ENCODE measurements at places on chromosomes 4 and X.

GRCh38 chr4:4633431-4633830, 91.6 kb upstream of the STX18 start:
- no peak for DNase-seq

GRCh38 chr4:143406523-143406922, 69.8 kb downstream of the GAB1 start:
- no peak for DNase-seq

DNA sequence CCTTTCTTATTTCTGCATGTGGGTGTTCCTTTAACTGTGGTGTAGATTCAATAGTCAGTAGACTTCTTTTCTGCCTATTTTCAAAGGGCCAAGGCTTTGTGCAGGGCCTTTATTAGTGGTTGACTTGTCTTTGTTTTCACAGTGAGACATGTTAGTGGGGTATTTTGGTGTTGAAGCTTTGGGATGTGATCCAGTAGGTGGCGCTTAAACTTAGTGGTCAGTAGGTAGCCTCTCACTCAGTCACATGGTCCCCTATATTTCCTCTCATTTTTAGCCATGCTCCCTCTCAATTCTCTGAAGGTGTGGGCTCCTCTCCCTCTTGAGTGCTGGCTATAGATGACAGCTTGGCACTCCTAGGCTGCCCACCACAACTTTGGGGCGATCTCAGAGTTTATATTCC, 23.4 kb upstream of the SLC10A7 start:
- no peak for DNase-seq

GRCh38 chrX:17020356-17020755, 73.9 kb downstream of the REPS2 start:
- no peak for DNase-seq

DNA sequence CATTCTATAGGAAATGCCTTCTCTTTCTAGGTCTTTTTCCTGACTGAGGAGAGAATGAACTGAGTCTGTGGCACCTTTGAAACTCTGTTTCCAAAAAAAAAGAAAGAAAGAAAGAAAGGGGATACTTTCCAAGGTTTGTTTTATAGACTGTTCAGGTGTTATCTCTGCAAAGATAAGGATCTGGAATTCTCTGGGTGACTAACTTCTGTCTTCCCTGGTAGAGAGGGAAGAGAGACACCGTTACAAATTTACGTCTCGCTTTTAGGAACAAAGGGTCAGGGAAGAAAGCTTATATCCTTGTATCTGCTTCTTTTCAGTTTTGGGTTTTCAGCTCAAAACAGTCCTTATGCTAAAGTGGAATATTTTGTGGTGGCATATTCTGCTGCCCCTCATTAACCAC, 314.1 kb downstream of the RAPGEF2 start:
- DNase-seq, result no peak
